Stimulated activated CD4-positive, alpha-beta T cell treated with anti-CD3 and anti-CD28 coated beads, Interleukin-4, amount 100 ng/mL, for 48 hours (primary cell): ENCODE measurements at places on chromosomes 12 and 14.

DNA sequence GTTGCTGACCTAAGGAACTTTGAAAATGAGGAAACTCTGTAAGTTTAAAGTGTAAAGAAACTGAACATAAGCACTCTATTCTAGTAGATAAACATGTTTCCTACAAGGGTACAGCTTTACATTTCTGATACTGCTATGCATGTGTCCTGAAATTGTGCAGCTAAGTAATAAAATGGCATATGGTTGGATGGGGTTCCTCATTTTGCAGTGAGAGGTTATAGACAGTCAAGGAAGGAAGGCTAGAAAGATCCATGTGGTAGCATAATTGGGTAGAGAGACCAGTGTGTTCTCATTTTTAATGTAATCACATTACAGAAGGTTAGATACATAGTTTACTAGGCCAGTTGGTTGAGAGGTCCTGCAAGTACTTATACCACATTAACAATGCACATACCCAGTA, 477.0 kb downstream of the TMEM121 start:
- no peak for DNase-seq

GRCh38 chr12:14443531-14443930, 78.0 kb downstream of the ATF7IP start:
- DNase-seq = no peak

DNA sequence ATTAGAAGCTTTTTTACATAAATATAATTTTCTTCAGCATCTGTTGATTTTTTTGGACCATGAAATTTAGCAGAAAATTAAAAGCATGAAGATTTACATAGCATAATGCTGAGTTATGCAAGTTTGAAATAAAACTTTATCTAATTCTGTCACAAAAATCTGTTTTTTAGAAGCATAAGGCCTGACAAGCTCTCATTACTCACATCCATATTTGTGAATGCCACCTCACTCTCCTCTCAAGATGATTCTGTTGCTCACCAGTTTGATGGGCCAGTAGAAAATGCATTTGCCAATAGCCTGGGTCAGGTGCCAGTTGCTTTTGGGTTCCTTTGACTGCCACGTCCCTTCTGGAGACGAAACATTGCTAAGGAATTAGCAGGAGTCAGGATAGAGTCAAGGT, 181.5 kb upstream of the ATP2B1 start:
- no peak for DNase-seq

DNA sequence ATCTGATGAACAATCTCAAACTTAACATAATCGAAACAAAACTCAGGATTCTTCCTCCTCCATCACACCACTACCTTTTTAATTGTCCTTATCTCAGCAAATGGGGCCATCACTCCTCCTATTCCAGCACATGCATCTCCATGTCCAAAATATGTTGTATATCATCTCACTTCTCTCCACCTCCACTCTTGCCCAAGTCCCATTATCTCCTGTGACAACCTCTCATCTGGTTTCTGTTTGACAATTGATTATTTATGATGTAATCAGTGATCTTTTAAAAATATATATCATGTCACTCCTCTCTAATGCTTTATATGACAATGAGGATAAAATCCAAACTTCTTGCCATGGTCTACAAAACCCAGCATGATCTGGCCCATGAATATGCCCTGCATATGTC, 200.8 kb upstream of the HMGA2 start:
- no peak for DNase-seq

- no peak for DNase-seq
Observed at GRCh38 chr14:31194661-31195060, 12.9 kb downstream of the HECTD1 start.

GRCh38 chr12:110943373-110943772, 23.0 kb upstream of the MYL2 start:
- DNase-seq = no peak

GRCh38 chr12:113075137-113075683, 18.7 kb downstream of the DTX1 start:
- no peak for DNase-seq

DNA sequence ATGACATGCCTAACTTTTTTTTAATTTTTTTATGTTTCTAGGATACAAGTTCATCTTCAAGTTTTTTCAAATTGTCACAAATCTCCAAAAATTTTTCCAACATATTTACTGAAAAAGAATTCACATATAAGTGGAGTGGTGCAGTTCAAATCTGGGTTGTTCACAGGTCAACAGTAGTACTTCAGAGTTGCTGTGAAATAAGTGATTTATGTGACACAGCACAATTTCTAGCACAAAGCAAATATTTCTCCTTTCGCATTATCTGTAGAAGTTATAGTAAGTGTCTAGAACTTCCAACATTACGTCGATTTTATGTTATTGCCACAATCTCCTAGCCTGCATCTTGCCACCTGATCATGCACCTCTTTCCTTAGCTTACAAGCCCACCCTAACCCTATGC, 9.7 kb upstream of the KRT2 start:
- no peak for DNase-seq

DNA sequence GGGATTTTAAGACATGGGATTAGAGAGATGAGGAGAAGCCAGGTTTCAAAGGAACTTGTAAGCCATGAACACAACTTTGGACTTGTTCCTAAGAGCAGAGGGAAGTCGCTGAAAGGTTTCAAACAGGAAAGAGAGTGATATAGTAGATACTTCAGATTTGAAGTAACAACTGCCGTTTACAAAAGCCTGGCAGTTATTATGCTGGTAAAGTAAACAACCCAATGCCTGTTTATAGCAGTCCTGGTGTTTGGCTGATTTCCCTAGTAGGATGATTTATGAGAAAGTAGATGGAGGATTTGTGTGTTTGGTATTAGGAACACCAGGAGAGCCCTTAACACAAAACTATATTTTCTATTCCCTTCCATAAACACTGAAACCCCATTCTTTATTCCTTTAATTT, 285.7 kb downstream of the RMST start:
- no peak for DNase-seq

DNA sequence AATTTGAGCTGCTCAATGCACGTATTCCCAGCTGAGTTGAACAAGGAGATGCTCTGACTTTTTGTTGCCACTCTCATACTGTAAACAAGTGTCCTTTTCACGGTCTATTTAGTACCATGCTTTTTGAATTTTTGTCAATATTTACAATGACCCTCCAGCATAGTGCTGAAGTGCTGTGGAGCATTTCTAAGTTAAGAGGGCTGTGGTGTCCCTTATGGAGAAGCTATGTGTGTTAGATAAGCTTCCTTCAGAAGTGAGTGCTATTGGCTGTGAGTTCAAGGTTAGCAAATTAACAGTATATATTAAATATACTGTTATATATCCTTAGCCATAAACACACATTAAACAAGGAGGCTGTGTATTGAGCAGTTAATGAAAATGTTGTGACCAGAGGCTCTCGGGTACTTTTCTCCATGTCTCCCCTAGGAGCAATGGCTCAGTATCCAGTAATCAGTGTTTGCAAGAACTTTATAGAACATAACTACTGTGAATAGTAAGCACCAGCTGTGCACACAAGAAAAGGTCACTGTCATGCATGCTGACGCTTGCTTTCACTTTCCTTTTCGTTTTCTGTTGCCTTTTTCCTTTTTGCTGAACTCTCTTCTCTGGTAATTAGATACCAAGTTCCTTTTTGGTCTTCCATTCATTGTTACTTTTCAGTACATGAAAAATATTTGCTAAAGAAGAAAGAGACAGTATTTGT, 187.2 kb upstream of the NEDD1 start:
- DNase-seq = no peak

GRCh38 chr12:54891717-54892478, 37.6 kb downstream of the MUCL1 start:
- no peak for DNase-seq

DNA sequence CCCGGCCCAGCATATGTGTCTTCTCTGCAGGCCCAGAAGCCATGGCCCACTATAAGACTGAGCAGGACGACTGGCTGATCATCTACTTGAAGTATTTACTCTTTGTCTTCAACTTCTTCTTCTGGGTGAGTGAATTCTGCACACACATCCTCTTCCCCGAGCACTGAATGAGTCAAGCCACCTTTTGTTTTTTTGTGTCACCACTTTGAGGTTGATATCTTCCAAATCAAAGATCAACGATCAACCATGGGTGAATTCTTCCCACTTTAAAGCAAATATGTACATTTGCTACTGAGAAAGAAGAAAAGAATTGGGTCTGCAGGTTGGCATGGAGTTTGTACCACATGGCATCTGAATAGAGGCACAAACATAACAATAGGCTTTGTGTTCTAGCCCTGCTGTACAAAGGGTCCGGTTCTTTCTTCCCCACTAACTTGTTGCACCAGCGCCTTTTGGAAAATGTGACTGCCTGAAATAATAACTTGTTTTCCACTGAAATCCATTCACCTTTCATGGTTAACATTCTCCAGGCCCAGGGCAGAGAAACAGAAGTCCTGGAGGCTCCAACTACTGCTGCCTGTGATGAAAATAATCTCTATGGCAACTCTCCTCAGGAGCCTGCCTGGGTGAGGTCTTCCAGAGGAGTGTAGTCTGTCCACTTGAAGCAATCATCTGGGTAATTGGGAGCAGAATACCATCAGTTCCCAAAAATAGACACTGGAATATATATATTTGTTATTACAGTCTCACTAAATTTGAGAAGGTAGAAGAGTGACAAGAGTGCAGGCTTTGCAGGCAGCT, 27.6 kb downstream of the TSPAN11 start:
- DNase-seq = no peak

GRCh38 chr12:110697236-110697635, 8.3 kb upstream of the HVCN1 start:
- no peak for DNase-seq

DNA sequence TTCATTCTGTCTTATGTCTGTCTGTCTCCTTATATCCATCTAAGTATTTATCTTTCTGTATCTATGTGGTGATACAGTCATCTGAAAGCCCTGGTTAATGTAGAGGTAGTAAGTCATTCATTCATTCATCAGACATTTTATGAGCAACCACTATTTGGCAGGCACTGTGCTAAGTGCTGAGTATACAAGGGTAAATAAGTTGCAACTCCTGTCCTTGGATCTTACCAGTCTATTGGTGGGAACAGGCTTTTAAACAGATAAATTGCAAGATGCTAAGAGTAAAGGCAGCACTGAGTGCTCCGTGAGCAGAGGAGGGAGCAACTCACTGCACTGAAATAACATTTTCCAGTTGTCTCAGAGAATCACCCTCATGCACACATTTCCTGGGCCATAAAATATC, 68.6 kb downstream of the TMEM30B start:
- DNase-seq = no peak

GRCh38 chr12:120719072-120719471, 6.6 kb upstream of the ACADS start:
- DNase-seq = no peak

- DNase-seq = no peak
Observed at GRCh38 chr14:68637106-68638021, 155.5 kb downstream of the ZFP36L1 start.

DNA sequence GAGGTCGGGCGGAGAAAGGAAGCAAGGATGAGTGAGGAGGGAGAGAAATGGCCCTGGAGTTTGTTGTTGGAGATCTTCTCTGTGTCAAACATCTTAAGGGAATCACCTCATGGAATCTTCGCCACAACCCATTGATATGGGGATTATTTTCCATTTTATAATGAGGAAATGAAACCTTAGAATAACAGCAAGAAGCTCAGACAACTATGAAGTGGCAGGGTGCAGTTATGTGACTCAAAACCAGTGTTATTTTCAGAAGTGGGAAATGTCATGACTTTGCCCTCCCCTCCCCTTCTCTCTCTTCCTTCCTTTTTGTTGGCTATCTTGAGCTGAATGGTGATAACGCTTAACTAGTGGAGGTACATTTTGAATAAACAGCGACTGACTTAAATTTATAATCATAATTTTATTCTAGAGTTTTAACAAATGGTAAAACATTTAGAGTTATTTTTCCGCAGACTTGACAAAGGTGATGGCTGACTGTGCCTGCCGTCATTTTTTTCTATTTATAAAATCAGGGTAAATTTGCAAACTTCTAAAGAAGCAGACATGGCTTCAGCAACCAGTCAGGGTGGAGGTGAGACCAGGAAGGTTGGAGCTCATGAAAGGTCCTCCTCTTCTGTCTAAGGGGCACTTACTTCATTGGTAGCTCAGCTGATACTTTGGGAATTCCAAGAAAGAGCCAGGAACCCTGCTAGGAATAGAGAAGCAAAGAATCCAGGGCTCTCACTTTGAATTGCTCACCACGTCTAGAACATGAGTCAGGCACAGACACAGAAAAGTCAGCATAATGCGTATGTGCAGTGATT, 232.4 kb downstream of the RGS6 start:
- no peak for DNase-seq

DNA sequence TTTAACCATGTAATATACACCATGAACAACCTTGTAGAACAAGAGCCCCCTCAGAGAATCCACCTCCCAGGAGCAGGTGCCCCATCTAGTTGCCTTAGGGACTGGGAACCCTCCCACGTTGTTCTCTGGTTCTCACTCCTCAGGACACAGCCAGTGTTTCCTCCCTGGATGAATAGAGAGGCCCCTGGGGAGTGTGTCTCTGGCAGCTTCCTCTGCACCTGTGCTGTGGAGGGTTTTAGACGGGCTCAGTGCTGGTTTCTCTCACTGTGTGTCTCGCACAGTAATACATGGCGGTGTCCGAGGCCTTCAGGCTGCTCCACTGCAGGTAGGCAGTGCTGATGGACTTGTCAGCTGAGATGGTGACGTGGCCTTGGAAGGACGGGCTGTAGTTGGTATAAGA, 581.3 kb downstream of the TMEM121 start:
- DNase-seq = no peak

DNA sequence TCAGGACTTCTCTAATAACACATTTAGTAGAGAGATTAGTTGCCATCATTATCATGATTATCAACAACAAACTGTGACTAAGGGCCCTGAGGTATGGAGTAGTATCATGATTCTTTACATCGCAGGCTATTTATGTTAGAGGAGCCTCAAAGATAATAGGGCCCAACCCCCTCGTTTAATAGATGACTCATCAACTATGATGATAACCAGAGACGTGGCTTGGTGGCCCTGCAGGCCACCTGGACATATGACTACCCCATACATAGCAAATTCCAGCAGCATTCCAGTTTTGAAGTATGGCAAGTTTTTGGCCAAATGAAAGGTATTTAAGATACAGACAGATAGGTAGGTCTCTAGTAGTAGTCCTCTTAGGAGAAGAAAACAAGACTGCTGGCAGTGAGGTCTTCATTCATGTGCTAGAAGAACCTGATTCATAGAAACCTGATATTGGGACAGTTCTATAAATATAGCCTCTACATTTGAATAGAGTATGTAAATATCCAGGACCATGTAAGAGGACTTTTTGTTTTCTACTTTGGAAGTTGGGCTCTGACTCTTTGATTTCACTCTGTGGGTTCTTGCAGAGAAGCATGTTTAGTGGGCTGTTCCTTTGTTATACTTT, 5.6 kb downstream of the RIC8B start:
- DNase-seq = no peak

- DNase-seq = no peak
Observed at GRCh38 chr14:100540141-100540925, 46.9 kb downstream of the BEGAIN start.

GRCh38 chr14:100748944-100749343, 22.3 kb downstream of the DLK1 start:
- no peak for DNase-seq

DNA sequence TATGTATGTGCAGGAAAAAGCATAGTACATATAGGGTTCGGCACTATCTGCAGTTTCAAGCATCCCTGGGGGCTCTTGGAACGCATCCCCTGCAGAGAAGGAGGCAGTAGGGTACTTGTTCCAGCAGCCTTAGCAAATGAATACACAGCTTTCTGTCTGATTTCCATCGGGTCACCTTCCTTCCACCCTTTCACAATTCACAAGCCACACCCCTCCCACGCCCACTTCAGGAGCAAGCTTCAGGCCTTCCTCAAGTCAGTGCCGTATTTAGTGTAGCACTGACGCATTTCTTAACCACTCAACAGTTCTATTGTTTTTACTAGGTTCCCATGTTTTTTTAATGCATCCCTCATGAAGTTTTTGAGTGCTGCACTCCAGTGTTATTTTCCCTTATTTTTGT, 64.2 kb downstream of the CLMN start:
- DNase-seq = no peak
